ENCODE measurements at places on chromosomes 5 and 9.
A peak's percentile ranks its signal among the peaks of the same experiment; 100 is the strongest.

- no peak for DNase-seq
Observed at GRCh38 chr5:178273041-178273440, 40.4 kb upstream of the PHYKPL start.

- DNase-seq = no peak
Observed at GRCh38 chr5:157740229-157740610, 3.3 kb upstream of the LSM11 start.

DNA sequence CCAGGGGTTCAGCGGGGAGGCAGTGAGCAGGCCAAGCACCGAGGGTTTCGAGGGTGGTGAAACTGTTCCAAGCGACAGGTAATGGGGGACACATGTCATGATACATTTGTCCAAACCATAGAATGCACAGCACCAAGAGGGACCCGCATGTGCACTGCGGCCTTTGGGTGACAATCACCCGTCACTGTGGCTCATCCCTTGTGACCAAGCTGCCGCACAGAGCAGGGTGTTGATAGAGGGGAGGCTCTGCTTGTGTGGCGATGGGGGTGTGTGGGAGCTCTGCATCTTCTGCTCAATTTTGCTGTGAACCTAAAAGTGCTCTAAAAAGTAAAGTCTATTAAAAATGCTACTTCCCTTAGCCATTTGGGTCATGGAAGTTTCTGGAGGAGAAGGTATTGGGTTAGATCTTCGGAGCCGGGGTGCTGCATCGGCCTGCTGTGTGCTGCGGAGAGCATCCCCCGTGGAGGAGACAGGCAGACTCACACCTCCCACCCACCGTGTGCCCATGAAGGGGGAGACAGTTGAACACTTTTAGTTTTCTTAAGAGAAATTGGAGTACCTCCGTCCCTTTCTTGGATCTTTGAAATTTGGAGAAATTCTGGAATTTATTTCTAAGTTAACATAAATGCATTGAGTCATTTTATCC is 280.4 kb upstream of the IRX2 start:
- no peak for DNase-seq

- DNase-seq = no peak
Observed at GRCh38 chr9:8388132-8388531, 588.6 kb upstream of the DMAC1 start.

GRCh38 chr5:128035689-128036088 is 47.9 kb upstream of the SLC12A2 start:
- DNase-seq = no peak

- DNase-seq = no peak
Observed at GRCh38 chr5:15791274-15791673, 291.3 kb downstream of the FBXL7 start.

GRCh38 chr9:121398374-121398773 is 28.3 kb upstream of the STOM start:
- no peak for DNase-seq

- no peak for DNase-seq
Observed at GRCh38 chr9:107422189-107423185, 67.1 kb downstream of the KLF4 start.

GRCh38 chr9:31084350-31084749 is 1300.1 kb upstream of the ACO1 start:
- DNase-seq = no peak

- DNase-seq = no peak
Observed at GRCh38 chr9:115694991-115695390, 458.6 kb upstream of the PAPPA start.

GRCh38 chr9:105119156-105119555 is 125.3 kb upstream of the SLC44A1 start:
- DNase-seq = no peak

DNA sequence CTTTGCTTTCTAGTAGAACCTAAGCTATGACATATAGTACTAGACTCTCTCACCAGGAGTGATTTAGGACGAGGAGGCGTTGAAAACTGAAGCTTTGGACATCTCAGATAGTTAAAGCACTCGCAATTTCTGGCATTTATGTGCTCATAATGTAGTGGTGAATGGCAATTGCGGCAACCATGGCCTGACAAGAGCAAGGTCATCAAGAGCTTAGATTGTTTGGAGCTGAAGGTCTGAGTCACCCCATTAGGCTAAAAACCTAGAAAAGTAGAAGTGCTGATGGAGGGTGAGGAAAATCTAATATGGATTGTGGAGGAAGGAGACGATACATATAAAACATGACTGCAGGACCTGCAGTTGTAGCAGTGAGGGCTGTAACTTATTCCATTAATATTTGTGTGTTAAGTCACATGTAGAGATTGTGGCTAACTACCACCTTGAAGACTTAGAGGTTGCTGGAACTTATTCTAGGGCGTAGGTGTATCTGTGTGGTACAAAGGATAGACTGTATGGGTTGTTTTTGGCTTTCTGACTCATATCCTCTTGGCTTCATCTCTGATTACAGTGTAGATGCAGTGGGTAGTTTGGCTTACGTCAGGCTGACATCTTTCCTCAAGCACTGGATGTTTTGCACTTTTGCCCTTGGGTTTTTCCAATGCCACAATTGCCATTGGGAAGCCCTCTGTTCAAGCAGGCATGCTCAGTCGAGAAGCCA is 138.9 kb upstream of the CDKN2B start:
- DNase-seq = no peak

GRCh38 chr9:91059713-91060112 is 258.1 kb downstream of the SYK start:
- DNase-seq = no peak

DNA sequence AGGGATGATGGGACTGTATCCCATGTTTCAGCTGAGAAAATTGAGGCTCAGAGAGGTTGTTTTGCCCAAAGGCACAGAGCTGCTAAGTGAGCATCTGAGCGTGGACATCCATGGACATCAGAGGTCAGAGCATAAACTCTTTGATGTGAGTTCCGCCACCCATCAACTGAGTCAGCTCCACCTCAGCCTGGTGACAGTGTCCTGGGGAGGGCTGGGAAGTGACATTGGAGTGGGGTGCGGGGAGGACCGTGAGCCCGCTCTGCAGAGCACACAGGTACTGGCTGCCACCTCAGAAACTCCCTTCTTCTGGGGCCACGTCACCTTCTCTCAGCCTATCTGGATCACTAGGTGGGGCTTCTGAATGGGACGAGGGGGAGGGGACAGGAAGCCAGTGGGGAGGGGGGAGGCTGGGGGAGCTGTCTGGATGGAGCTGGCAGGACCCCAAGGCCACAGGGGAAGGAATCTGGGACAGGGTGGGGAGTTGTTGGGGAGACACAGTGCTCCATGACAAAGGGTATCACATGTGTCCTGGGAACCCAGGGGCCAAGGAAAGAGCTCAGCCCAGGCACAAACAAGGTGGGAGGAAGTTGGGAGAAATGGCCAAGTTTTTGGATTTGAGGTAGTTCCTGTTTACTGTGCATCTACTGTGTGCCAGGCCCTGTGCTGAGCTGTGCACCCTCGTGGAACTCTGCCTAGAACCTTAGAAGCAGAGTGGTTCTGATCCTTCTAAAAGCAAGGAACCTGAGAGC is 2.5 kb downstream of the LAMC3 start:
- DNase-seq = no peak

- DNase-seq = no peak
Observed at GRCh38 chr9:35538361-35539234, 48.7 kb downstream of the RUSC2 start.

DNA sequence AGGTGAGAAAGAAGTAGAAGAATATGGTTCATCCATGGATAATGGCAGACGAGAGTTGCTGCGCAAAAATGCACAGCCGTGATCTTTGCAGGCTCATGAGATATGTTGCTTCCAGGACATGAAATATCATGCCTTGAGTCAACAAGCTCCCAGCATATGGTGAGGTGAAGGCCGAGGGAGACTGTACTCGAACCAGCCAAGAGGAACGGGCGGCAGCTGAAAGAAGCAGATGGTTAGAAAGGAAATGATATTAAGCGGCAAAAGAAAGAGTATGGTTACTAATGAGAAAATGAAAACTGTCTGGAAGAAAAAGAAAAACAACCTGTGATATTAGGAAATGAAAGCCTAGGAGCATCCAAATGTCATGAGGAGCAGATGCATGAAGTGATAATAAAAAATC is 344.7 kb upstream of the DAP start:
- DNase-seq = no peak

GRCh38 chr5:53607886-53608285 is 47.4 kb downstream of the NDUFS4 start:
- no peak for DNase-seq

DNA sequence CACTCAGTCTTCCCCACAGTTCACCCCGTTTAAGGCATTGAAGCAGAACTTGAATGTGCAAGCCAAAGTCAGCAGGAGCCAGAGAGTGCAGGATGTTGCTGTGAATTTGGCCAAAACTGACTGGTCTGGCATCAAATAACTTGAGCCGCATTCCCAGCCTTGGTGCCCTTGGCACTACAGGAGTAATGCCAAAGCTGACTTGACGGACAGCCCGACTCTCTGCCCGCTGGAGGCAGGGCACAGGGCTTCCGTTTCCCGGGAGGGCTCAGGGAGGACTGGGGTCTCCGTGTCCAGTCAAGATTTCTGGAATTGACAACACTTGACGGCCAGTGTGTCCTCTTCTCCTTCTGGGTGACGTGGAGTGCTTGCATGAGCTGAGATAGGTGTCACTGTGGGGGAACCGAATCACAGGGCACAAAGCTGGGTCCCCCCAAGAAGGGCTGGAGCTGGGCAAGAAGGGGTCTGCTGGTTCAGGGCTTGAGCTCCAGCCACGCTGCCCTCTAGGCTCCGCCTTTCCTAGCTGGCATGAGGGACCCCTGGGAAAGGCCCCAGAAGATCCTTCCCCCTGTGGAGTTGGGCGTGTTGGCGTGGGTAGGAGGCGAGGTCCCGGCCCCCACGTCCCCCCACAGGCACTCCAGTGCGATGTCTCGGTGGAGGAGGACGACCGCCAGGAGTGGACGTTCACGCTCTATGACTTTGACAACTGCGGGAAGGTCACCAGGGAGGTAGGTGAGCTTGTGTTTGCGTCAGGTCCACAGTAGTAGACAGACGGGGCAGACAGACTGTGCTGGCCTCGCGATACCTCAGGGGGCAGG is 25.2 kb downstream of the NKD2 start:
- DNase-seq = no peak

DNA sequence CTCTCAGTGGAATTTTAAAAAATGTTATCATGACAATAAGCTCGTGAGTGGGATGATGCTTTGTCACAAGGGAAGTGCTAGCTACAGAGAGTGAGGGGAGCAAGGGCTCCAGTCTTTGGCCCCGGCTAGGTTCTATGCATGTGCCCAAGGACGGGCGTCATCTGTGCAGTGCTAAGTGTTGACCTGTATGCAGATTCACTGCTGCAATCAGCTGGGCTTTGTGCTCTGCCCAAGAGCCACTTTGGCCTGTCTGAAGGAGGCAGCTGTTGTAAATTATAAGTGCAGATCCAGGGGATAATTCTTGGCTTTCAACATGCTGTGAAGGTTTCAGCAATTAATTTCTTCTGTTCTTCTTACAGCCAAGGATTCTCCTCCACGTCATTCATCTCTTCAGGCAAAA is 268.6 kb downstream of the PSAT1 start:
- no peak for DNase-seq

DNA sequence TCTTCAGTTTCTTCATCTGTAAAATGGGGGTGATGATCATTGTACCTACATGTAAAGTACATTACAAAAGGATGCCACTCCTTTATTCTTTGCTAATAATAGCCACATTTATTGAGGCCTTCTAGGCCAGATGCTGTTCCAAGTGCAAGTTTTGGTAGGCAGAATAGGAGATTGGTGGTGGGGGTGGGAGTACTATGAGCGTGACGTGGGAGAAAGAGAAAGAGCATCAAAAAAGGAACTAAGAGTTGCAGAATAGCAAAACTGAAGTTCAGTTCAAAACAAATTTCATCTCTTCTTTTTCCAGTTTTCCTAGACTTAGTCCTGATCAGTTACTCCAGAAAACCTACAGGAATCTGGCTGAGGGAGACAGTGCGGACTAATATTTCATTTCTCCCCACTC is 174.1 kb downstream of the SNX18 start:
- no peak for DNase-seq

GRCh38 chr5:16673241-16674201 is 56.7 kb upstream of the RETREG1 start:
- DNase-seq = no peak

GRCh38 chr5:6772886-6773285 is 59.7 kb downstream of the TENT4A start:
- DNase-seq = no peak

- DNase-seq = peak; percentile 45
Observed at GRCh38 chr5:178234750-178235587, 2.4 kb upstream of the PHYKPL start.

DNA sequence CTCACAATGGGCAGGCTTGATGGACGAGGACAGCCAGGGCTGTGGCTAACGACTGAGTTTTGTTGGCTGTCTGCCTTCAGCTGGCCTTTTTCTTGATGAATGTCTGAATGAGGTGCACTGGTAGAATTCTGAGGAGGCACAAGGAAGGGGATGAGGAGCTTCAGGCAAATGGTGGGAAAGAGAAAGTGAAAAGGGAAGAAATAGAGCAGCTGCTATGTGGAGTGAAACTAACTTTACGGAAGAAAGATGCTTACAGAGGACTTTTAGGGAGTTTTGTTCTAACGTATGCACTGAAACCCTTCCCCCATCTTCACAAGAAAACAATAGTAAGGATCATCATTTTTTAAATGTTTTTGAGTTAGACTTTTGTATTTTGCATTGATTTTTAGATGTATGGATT is 45.3 kb downstream of the OR2K2 start:
- DNase-seq = no peak

DNA sequence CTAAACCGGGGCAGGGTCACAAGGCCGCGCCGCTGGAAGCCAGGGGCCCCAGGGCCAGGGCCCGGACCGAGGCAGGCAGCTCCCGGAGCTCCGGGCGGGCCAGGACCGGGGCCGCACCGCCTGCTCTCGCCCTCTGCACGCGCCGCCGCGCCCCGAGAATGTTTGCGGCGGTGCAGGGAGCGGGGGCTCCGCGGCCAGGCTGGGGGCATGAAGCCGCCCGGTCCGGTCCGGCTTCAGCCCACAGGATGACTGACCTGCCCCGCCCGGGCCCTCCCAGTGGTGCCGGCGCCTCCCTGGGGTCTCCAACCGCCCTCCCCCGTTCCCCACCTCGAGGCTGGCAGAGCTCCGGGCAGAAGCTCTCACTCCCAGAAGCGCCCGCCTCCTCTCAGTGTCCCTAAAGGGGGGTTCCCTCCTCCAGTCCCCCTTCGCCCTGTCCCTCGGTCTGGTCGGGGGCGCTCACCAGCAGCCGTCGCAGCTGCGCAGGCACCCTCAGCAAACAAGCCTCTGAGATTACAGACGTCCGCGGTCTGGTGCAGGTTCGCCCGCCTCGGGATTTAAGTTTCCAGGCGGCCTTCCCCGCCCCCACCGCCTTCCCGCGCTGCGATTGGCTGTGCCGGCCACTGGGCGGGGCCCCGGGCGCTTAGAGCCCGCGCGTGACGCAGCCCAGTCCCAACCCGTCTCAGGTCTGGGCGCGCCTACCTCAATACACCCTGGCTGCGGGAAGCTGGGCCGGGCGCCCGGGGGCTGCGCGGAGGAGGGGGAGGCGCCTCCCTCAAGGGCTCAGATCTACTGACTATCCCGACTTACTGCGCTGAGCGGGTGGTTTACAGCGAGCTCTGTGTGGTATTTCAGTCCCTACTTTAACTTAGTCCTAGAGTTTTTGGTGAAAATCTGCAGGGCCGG is at the start of gene CTSV:
TSS of gene CTSV (minus strand) at position 532 of the 903 bp plus-strand sequence. CDS start 1,099 bp downstream, outside the sequence.
- peak; percentile 57 for DNase-seq
